Breast epithelium (tissue), 4 donors: ENCODE measurements at places on chromosomes 2 and 18. TPM values are rescaled to one million over a fixed set of nuclear protein-coding genes. Genes with fewer than 3 reads are reported as not detected.

DNA sequence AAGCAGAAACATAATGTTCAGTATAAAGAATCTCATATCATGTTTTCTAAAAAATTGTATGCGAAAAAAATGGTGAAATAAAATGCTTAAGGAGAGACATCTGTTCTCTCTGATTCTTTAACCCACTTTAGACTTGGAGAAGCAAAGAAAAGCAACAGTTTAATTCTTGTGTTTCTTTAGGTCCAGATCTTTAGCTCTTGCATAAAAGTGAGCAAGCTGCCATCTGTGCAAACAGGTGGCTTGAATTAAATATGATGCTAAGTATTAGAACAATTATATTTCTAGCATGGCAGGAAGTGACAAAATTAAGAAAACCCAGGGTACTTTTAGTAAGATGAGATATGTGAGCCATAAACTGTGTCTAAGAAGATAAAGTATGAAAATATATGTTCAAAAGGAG is 1038.3 kb downstream of the DPP10 start:
- DNase-seq = no peak

GRCh38 chr2:141020346-141020745 is 1110.5 kb downstream of the LRP1B start:
- DNase-seq = no peak

- no peak for DNase-seq
These were observed 184.2 kb upstream of the SLC35G4 start for GRCh38 chr18:11425211-11425610.

GRCh38 chr2:206890179-206890578 is 49.1 kb upstream of the CPO start:
- DNase-seq = no peak

XDH gene
- total RNA-seq = 6.9 TPM

NOSTRIN gene
- total RNA-seq = 35.0 TPM

- no peak for DNase-seq
These were observed 35.4 kb downstream of the HJURP start for GRCh38 chr2:233818639-233819621.

DNA sequence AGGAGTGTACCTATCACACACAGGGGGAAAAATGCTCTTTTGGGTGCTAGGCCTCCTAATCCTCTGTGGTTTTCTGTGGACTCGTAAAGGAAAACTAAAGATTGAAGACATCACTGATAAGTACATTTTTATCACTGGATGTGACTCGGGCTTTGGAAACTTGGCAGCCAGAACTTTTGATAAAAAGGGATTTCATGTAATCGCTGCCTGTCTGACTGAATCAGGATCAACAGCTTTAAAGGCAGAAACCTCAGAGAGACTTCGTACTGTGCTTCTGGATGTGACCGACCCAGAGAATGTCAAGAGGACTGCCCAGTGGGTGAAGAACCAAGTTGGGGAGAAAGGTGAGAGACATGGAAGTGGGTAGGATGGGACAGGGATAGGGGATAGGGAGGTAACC is 12.2 kb downstream of the DHRS9 start:
- no peak for DNase-seq

KIAA2012 gene
- not detected for total RNA-seq

DNA sequence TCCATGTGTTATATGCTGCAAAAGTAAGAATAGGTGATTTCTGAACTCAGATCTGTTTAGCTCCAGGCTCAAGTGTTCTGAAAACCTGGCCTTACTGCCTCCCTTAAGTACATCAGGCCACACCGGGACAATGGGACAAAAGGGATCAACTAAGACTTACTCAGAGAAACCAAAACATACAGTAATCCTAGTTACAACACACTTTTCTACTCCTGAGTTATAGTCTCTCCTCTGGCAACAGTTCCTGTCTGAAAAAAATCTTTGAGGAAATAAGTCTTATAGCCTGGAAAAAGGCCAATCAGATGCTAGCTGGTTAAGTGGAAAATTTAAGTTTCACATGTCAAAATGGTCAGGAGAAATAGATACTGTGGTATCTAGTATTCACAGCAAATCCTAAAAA is 5.6 kb downstream of the METTL5 start:
- DNase-seq = no peak

- DNase-seq = no peak
These were observed 148.8 kb upstream of the SRD5A2 start for GRCh38 chr2:31729442-31730092.

SKOR2 gene
- not detected for total RNA-seq

- DNase-seq = peak; percentile 22
These were observed 388.8 kb downstream of the CBLN2 start for GRCh38 chr18:72155327-72155726.

GRCh38 chr2:233421091-233421816 is 67.0 kb downstream of the DGKD start:
- peak; percentile 1 for DNase-seq

AGAP1 gene
- 25.9 TPM for total RNA-seq

GRCh38 chr18:1846640-1847039 is 724.7 kb downstream of the METTL4 start:
- no peak for DNase-seq

- peak; percentile 95 for DNase-seq
These were observed 49.4 kb downstream of the RHOB start for GRCh38 chr2:20496076-20496872.

DNA sequence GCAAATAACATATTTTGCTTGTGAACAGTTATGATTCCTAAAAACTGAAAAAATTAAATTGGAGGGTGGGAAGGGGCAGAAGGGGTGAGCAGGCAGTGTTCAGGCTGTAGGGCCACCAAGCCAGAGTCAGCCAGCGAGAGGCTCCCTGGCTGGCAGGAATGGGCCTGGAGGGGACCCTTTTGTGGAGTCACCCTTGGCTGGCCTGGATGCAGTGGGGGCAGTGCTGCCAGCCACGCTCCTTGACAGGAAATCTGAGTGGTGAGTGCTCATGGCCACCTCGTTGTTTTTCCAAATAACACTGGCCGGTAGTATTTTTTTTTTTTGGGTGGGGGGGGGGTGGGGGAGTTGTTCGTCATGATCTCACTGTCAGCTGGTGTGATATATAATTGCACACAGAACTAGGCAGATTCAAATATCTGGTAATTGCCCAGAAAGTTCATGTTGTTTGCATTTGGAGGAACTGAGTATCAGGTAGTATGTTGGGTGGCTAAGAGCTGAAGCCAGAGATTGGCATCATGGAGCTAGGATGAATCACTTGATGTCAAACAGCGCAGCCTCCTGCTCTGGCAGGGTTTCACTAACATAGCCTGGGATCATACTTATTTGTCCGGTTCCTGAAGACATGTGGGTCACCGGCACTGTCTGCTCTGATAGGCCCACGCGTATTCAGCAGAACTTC is 160.0 kb downstream of the PTGR3 start:
- no peak for DNase-seq

GRCh38 chr18:22470248-22471235 is 52.8 kb upstream of the CTAGE1 start:
- DNase-seq = no peak

GRCh38 chr2:238376884-238377391 is 49.8 kb upstream of the ASB1 start:
- DNase-seq = no peak

DNA sequence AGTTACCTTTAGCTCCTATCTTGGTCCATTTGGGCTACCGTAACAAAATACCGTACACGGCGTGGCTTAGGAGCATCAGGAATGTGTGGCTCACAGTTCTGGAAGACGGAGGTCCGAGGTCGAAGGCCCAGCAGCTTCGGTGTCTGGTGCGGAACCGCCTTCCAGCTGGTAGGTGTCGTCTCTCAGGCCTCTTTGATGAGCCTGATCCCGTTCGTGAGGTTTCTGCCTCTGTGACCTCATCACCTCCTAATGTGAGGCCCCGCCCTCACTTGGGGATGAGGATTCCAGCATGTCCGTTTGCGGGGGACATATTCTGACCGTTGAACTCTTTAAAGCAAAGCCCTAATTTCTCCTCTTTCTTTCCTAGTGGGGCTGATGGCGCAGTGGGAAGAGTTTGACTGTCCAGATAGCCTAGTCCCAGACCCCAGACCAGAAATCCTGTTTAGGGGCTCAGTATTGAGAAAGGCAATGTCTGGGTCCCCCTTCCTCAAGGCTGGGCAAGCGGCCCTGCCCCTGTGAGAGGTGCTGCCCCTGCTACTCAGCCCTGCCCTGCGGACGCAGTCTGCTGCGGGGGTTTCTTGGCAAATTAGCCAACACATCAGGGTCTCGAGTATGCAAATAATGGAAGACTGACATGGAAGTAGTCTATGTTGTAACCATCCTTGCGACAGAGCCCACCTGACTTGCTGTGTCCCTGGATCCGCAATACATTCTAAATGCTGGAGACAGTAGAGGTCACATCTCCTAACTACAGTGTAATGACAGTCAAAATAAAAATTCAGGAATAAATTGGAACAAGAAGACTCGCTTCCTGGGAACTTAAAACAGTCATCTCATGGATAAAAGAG is 128.0 kb downstream of the ASB1 start:
- no peak for DNase-seq

AGXT gene
- total RNA-seq = under 0.01 TPM

- DNase-seq = no peak
These were observed 2.1 kb downstream of the KLHL14 start for GRCh38 chr18:32770666-32771168.

DNA sequence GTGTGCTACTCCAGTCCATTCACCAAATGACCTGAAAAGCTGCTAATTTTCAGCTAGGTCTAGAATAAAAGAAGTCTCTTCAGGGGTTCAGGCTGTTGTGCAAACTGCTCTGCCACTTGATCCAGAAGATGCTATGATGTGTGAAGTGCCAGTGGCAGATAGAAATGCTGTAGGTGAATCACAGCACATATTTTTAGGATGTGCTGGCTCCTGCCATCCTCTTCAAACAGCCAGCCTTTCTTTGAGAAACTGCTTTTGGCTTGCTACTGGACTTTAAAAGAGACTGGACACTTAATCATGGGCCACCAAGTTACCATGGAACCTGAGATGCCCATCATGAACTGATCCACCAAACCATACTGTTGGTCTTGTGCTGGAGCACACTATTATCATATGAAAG is 322.1 kb downstream of the EN1 start:
- no peak for DNase-seq

KLHL41 gene
- total RNA-seq = 0.64 TPM

- DNase-seq = no peak
These were observed 24.3 kb upstream of the MAPRE3 start for GRCh38 chr2:26945991-26946750.

- no peak for DNase-seq
These were observed 183.0 kb upstream of the HS6ST1 start for GRCh38 chr2:128501700-128502099.
